ENCODE measurements at places on chromosomes 7 and 10.

GRCh38 chr10:72800000-72800740, 93.4 kb upstream of the OIT3 start:
- DNase-seq: no peak

DNA sequence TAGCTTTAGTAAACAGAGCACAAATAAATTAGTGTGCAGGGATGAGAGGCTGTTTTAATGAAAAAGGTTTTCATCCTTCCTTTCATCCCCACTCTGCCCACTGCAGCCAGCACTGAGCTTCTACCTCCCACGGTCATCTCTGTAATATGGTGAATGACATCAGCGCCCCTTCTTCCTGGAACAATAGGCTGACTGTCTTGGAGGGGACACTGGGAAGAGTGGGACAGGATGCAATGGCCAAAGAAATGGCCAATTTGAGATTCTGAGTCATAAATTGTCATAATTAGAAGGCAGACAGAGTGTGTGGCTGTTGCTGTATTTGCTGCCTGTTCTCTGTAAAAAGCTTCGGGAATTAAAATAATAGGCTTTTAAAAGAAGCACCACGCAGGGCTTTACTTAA, 126.7 kb upstream of the CALN1 start:
- no peak for DNase-seq

DNA sequence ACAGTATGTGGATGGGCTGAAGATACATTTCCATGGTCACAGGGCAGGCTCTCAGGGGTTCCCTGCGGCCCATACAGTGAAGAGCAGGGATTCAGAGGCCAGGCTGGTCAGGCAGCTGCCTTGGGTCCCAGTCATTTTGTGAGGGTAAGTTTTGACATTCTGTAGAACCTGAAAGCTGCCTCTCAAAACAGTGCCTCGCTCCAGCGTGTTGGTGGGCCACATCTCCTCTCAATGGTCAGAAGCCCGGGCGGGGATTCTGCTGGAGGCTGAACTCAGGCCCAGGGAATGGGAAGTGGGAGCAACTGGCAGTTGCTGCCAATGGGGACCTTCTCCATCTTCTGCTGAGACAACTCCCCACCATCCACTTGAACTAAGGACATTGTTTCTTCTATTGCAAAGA, 190.0 kb downstream of the PTPN20 start:
- DNase-seq: no peak

DNA sequence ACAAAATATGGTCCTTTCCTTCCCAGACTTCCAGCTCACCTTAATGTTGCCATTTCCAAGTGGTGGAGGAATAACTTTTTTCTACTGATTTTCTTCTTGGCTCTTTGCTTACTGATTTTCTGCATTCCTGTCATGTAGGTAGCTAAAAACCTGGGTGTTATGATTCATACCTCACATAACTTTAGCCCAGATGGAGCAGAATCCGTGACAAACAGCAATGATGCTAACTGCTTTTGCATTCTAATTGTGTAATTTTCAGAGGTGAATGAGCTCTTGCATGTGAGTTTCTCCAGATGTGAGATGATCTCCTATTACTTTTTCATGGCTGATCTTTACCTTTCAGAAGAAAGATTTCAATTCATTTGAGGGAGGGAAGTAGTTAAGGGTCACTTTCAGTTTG, 43.4 kb downstream of the WDR11 start:
- no peak for DNase-seq

DNA sequence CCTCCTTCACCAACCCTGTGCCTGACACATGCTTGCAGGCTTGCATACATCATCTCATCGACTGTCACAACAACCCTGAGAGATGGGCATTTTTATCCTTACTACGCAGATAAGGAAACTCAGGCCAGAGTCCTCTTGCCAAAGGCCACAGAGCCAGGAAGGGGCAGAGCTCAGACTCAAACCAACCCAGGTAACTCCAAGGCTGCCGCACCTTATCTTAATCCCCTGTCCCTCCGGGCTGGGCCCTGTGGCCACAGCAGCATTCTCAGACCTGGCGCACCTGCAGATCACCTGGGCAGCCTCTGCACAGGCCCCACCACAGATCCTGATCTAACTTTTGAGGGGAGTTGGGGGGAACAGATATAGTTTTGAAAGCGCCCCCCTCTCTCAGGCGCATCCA, 35.1 kb downstream of the SORBS1 start:
- DNase-seq: no peak

DNA sequence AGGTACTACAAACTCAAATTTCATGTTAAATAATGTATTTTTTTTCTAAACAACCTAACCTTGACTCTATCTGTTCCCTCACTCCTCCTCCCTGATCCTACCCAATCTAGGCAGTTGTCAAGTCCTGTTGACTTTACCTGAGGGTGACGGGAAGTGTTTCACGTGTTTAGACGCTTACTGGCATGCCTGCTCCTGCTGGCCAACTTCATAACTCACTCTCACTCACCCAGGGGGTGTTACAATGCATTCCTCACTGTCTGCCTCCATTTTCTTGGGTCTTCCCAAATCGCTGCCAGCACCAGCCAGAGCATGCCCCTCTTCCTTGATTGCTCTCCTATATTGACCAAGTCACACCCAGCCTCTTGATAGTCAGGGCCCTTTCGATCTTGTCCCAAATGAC, 28.3 kb downstream of the CRCP start:
- DNase-seq: no peak

- DNase-seq: no peak
Observed at GRCh38 chr10:131921184-131921583, 20.4 kb downstream of the PPP2R2D start.

GRCh38 chr10:92385831-92386230, 94.9 kb downstream of the MARCHF5 start:
- no peak for DNase-seq

GRCh38 chr10:43665054-43665453, 16.4 kb upstream of the ZNF32 start:
- DNase-seq: no peak

GRCh38 chr10:118760265-118760664, 5.5 kb upstream of the CACUL1 start:
- no peak for DNase-seq

GRCh38 chr7:64485623-64486022, 77.2 kb downstream of the ZNF680 start:
- no peak for DNase-seq

DNA sequence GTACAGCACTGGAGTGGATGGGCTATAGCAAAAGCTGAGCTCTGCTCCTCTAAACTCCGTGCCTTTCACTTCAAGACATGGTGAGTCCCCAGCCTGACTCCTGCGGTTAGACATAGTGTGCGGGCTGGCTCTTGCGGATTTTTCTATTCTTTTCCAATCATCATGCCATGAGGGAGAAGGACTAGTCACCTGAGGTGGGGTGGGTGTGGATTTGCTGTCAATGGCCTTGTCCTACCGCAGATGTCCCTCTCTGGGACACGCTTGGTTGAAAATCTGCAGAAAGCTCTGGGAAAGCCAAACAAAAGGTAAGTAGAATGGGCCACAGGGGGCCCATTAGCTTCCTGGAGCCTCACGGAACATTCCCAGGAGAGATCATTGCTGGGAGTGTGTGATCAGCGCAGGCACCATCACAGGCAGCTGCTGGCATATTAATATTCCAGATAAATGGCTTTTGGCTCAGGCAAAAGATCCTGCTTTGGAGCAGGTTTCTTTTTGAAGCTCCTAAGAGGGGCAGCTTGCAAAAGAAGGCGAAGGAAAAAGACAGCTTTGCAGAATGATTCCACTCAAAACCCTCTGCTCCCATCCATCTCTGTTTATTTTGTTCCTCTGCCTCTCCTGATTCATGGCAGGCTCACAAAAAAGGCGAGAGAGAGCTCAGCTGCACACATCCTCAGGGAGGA, 509.0 kb upstream of the ZMIZ1 start:
- no peak for DNase-seq

DNA sequence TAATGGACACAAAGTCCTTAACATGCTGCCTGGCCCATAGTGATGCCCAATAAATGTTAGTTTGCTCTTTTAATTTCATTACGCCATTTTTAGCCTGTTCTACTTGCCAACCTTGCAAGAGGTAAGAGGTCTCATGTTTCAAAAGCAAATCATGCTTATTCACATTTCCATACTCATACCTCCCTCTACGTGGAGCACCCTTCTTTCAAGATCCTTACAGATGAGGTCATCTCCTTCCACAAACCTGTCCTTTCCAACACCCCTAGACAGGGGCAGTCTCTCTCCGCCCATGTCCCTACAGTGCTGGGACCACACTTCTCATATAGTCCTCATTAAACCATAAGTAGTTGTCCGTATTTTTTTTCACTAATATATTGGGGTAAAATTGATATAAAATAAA, 271.3 kb downstream of the FGFR2 start:
- DNase-seq: no peak

- no peak for DNase-seq
Observed at GRCh38 chr7:4162884-4163564, 519.1 kb upstream of the FOXK1 start.

DNA sequence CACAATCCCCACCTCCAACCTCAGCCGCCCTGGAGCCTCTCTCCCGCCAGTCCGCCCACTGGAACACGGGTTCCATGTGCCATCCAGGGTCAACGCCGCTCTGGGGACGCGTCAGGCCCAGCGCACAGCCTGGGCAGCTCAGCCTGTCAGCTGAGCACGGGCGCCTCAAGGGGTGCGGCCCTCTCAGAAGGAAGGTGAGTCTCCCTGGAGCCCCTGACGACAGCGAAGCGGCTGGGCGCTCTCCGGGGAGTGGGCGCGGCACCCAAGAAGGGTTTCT, 1.2 kb upstream of the SLC18A3 start:
- DNase-seq: no peak

DNA sequence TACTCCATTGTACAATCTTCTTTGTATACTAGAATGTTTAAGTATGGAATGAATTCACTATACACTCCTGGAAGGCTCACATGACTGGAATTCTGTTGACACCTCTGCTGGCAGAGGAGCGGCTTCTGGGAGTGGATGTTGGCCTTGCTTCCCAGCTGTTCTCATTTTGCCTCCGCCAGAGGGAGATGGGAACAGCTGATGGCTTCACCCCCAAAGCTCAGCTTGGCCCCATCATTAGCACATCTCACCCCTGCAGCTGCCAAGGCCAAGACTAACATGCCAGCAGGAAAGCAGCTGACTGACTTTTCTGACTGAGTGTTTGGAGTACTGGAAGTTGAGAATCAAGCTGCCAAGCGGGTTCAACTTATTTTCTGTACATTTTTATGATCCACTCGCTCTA, 15.1 kb downstream of the ADAM12 start:
- DNase-seq: no peak

DNA sequence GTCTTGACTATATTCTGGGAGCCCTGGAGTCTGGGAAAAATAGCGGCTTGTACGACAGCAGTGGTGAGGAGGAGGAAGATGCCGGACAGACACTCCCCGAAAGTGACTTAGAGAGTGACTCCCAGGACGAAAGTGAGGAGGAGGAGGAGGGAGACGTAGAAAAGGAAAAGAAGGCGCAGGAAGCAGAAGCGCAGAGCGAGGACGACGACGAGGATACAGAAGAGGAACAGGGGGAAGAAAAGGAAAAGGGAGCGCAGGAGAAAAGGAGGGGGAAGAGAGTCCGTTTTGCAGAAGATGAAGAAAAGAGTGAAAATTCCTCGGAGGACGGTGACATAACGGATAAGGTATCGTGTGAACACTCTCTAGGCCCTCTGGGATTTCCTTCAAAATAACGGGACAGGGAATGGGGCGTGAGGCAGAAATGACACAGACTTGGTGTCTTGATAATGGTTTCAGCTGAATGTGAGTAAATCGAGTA, 908 bp downstream of the NOM1 start:
- DNase-seq: no peak

DNA sequence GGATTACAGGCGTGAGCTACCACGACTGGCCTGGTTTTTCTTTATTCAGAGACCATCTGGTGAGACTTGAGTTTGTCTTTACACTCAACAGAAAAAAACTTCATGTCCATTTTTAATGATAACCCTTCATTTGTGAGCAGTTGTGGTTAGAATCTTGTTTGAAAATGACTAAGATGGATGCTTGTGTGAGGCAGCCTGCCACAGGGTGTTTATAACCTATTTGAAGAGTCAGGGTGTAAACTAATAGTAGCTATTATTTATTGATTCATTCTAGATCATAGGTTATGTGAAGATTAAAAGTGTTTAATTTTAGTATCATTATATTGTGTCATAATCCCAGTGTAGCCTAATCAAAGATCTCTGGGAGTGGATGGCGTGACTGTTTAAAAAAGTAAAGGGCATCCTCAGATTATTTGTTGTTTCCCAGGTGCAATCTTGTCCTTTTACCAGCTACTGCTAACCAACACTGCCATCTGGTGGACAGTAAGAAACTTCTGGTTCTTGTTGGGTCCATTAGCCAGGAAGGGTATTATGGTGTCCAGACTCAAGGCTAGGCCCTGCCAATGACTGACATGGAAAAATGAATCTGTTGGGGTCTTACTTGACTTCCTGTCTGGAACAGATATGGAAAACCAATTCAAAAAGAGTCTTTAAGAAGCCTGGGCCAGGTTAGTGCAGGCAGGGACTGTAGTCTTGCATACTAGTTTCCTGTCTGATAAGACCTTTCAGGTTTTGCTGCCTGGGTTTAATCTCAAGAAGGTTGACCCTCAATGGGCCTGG, 24.9 kb downstream of the NRBF2 start:
- DNase-seq: peak; percentile 30

GRCh38 chr10:16119445-16119844, 259.1 kb upstream of the MINDY3 start:
- no peak for DNase-seq

DNA sequence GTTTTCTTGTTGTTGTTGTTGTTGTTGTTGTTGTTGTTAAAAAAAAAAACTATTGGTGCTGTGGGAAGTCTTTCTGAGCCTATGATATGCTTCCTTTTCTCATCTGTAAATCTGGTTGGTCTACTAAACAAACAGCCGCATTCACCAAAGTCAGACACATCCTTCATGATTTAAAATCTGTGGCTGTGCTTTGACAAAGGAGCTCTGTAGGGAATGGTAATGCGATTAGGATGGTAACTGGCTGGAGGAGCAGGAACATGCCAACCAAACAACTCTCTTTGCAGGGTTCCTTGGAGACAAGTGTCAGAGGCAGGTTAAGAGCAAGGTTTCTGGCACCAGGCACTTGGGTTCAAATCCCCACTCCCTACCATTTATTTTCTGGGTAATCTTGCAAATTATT, 14.9 kb upstream of the SP4 start:
- no peak for DNase-seq

DNA sequence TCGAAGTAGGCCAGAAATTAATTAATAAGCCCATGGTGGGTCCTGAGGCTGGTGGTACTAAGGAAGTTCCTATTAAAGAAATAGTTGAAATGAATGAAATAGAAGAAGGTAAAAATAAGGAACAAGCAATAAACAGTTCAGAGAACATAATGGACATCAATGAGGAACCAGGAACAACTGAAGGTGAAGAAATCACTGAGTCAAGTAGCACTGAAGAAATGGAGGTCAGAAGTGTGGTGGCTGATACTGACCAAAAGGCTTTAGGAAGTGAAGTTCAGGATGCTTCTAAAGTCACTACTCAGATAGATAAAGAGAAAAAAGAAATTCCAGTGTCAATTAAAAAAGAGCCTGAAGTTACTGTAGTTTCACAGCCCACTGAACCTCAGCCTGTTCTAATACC, 36.0 kb downstream of the SLK start:
- DNase-seq: no peak

- DNase-seq: no peak
Observed at GRCh38 chr10:22344249-22344648, 1.0 kb upstream of the SPAG6 start.
